Esophagus squamous epithelium (tissue), 5 donors: ENCODE measurements at places on chromosomes 13 and 19.

DNA sequence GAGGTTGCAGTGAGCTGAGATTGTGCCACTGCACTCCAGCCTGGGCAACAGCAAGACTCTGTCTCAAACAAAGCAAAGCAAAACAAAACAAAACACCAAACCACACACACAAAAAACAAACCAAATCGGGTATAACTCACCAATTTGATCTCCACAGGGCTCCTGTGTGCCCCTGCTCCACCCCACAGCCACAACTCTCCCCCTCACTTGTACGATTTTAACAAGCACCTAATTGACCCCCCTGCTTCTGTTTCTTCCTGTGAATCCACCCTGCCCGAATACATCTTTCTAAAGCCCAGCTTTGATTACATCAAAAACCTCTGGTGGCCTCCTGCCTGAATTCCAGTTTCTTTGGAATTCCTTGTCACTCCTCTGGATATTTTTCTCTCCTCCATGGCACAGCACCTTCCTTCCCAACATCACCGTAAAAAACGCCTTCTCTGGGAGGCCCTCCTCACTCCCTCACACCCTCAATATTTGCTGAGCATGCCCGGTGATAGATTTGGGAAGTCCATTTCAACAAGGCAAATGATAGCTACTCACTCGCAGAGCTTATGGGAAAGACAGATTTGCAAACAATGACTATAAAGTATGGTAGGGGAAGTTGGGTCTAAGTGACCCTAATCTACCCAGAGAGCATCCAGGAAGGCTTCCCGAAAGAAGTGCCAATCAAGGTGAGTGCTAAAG, 11.6 kb upstream of the RANBP3 start:
- DNase-seq, result no peak

GRCh38 chr19:32945260-32945659, 26.5 kb downstream of the CEP89 start:
- no peak for DNase-seq

GRCh38 chr13:102993348-102993747, 72.9 kb downstream of the SLC10A2 start:
- no peak for DNase-seq

DNA sequence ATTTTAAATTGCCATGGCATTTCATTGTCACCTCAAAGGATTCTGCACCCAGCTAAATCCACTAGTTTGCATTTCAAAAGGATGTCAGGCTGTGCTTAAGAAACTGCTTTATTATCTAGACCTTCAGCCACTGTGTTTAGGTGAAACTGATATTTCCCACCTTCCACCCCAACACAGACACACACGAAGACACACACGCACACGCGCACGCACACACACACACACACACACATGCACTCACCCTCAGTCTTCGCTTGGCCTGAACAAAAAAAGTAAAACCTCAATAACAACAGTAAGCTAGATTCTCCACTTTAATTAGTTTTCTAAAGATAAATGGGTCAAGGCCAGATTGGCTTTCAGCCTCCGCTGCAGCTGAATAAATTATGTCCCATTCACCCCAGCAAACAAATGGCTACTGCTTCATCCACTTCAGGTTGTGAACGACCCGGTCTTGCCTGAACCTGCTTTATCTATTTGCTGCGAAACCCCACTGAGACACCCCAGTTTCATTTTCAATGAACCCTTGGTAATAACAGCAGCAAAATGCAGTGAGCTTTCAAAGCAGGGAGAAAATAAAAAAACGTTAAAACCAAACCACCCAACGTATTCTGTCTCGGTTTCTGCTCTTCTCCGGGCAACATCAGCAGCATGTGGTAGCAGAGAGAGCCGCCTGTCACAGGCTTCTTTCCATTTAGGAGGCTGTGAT, 166.8 kb downstream of the DCT start:
- no peak for DNase-seq

GRCh38 chr19:53969366-53969765, 6.6 kb downstream of the CACNG8 start:
- no peak for DNase-seq

DNA sequence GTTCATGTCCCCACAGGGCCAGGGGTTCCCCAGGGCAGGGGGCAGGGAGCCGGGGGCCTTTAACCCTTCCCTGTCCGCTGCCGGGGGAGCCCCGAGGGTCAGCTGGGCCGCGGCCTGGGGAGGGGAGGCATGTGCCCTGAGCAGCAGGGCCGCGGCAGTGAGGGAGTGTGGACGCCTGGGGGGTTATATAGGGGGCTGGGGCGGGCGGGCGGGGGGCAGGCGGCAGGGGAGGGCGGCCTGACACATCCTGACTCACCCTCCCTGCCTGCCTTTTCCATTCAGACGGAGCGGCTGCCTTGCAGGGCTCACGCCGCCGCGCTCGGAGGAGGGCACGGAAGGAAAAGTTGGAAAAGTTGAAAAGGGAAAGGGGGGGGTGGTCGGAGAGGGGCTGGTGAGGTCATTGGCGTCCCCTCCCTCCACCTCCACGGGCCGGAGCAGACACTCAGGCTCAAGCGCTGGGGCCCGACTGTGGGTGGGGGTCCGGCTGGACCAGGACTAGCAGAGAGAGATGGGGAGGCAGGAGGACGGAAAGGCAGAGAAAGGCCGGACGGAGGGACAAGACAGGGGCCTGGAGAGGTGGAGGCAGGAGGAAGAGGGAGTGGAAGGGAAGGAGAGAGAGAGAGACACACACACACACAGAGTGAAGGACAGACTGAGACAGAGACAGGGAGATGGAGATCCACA, at the start of gene IL11:
Gene IL11 (minus strand): TSS at position 159 of the 684 bp plus-strand sequence. CDS start 153 bp downstream, at position 6.
- DNase-seq, result no peak

- DNase-seq, result no peak
Observed at GRCh38 chr13:40781717-40782116, 7.7 kb upstream of the SLC25A15 start.

GRCh38 chr13:74682746-74683145, 548.5 kb upstream of the KLF12 start:
- DNase-seq, result no peak

- no peak for DNase-seq
Observed at GRCh38 chr13:111952814-111953213, 114.1 kb upstream of the SOX1 start.

- DNase-seq, result no peak
Observed at GRCh38 chr13:110413016-110413675, 106.1 kb downstream of the COL4A2 start.

DNA sequence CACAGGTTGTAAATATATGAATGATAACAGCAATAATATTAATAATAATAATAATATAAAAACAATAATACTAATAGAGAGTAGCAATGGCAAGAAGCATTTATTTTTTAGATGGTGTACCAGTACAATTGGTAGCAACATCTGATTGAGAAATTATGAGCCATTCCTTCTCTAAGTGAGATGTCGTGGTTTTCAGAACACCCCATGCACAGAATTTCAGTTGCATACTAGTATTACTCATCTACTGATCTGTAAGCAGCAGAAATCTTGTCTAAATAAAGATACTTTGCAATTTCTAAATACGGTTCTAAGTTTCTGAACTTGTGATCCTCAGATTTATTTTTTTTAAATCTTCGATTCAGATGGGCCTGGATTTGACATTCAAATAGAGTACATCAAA, 788.0 kb upstream of the ATXN8OS start:
- no peak for DNase-seq

GRCh38 chr19:18046059-18046718, 38.2 kb downstream of the ARRDC2 start:
- DNase-seq, result no peak

GRCh38 chr19:3188627-3189596, 3.2 kb downstream of the NCLN start:
- DNase-seq, result no peak

- DNase-seq, result no peak
Observed at GRCh38 chr13:23667750-23668149, 97.5 kb downstream of the TNFRSF19 start.
